HepG2 (cell line): ENCODE measurements at places on chromosomes 3 and 15. TPM values are rescaled to one million over a fixed set of nuclear protein-coding genes. Genes with fewer than 3 reads are reported as not detected.

Gene TPRG1
- total RNA-seq: not detected in 2 replicates

Gene SCN5A
- not detected in 2 replicates for total RNA-seq

Gene FLNB
- 48.8 and 130 TPM in 2 replicates for total RNA-seq

GRCh38 chr3:4462369-4463040 is 4.6 kb downstream of the SUMF1 start:
- H3K4me1 ChIP-seq: peaks cover 43% of the 10 kb centered on the region
- no peak for DNase-seq

DNA sequence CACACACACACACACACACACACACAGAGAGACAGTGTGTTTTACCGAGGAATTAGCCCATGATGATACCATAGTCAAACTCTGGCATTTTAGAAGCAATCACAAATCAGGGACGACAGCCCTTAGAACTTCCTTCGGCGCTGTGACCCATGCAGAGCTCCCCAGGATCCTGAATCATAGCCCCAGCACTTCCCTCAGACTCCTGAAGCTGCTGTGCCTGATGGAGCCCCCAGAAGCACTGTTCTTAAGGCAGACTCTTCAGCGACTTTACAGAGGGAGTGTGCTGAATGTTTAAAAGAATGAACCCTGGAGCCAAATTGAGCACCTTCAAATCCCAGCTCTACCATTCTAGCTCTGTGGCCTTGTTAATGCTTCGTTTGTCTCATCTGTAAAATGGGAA is 89.3 kb upstream of the LIPC start:
- no peak overlapping the region for H3K27ac ChIP-seq
- H3K4me3 ChIP-seq: no peak overlapping the region
- no peak for DNase-seq
- no peaks in the 10 kb centered on the region for H3K4me1 ChIP-seq

GRCh38 chr15:35540885-35541284 is 5.1 kb downstream of the DPH6 start:
- no peaks in the 10 kb centered on the region for H3K36me3 ChIP-seq
- H3K4me3 ChIP-seq: no peak overlapping the region
- H3K4me1 ChIP-seq: peaks cover 15% of the 10 kb centered on the region
- H3K27ac ChIP-seq: no peak overlapping the region

DNA sequence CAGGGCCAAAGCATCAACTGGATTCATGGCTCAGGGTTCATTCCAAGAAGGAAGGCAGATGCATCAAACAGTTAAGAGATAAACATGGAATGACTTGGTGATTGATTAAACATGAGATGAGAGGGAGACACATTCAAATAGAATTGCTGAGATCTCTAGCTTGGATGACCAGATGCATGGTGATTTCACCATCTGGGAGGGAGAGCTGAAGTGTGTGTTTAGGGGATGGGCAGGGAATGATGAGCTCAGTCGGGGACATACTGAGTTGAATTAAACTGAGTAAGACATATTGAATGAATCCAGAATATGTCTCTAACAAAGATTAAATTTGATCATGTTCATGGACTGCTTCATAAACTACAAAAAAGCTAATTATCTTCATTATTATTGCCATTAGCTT is 35.5 kb downstream of the CADPS start:
- DNase-seq: no peak
- H3K36me3 ChIP-seq: no peaks in the 10 kb centered on the region
- no peaks in the 10 kb centered on the region for H3K27me3 ChIP-seq
- H3K27ac ChIP-seq: no peak overlapping the region
- no peaks in the 10 kb centered on the region for H3K4me1 ChIP-seq
- no peak overlapping the region for H3K4me3 ChIP-seq

GRCh38 chr3:53817809-53818208 is 28.4 kb downstream of the CHDH start:
- no peak for DNase-seq
- peak overlapping the region; percentile 45 for H3K27ac ChIP-seq
- H3K4me1 ChIP-seq: peaks cover 45% of the 10 kb centered on the region
- H3K4me3 ChIP-seq: no peak overlapping the region
- peaks cover 75% of the 10 kb centered on the region for H3K36me3 ChIP-seq
- no peaks in the 10 kb centered on the region for H3K27me3 ChIP-seq

GRCh38 chr3:41697702-41698101 is 264.2 kb downstream of the ULK4 start:
- no peaks in the 10 kb centered on the region for H3K27me3 ChIP-seq
- H3K4me1 ChIP-seq: no peaks in the 10 kb centered on the region
- H3K27ac ChIP-seq: no peak overlapping the region
- DNase-seq: no peak
- no peak overlapping the region for H3K4me3 ChIP-seq

DNA sequence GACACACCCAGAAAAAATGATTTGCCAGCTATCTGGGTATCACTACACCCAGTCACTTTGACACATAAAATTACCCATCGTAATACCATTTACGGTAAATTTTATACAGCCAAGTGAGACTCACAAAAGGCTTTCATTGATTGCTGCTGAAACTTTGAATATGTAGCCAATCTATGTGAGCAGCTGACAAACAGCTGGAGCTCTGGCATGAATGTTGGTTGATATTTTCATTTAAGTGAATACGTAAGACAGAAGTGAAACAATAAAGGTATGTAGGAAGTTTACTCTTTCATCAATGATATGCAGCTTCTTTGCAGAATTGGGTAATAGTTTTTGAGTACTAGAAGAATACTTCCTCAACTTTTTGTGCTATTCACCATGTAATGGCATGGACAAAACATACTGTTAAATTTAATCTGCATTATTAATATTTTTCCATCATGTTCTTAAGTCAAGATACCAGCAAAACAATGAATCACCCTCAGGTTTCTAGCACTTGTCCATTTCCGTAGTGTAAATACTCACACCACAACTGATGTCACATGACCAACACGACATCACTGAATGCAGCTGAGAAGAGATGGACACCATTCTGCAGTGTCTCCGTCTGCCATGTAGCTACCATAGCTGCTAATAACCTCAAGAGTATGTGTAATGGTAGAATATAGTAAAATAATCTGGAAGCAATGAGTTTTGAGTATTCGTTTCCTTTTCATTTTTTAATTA is 205.9 kb upstream of the HES1 start:
- peaks cover 7% of the 10 kb centered on the region; the same call in 1 of the 3 replicates for H3K27me3 ChIP-seq
- H3K4me1 ChIP-seq: no peaks in the 10 kb centered on the region
- no peak overlapping the region for H3K4me3 ChIP-seq
- DNase-seq: no peak
- H3K27ac ChIP-seq: no peak overlapping the region
- no peaks in the 10 kb centered on the region for H3K36me3 ChIP-seq

GRCh38 chr3:14517601-14518431 is 22.3 kb downstream of the GRIP2 start:
- H3K4me3 ChIP-seq: no peak overlapping the region
- peaks cover 11% of the 10 kb centered on the region; the same call in 1 of the 3 replicates for H3K27me3 ChIP-seq
- H3K4me1 ChIP-seq: no peaks in the 10 kb centered on the region
- H3K36me3 ChIP-seq: no peaks in the 10 kb centered on the region
